ENCODE measurements at places on chromosomes 4 and X. TPM values are rescaled to one million over a fixed set of nuclear protein-coding genes. Genes with fewer than 3 reads are reported as not detected.

DNA sequence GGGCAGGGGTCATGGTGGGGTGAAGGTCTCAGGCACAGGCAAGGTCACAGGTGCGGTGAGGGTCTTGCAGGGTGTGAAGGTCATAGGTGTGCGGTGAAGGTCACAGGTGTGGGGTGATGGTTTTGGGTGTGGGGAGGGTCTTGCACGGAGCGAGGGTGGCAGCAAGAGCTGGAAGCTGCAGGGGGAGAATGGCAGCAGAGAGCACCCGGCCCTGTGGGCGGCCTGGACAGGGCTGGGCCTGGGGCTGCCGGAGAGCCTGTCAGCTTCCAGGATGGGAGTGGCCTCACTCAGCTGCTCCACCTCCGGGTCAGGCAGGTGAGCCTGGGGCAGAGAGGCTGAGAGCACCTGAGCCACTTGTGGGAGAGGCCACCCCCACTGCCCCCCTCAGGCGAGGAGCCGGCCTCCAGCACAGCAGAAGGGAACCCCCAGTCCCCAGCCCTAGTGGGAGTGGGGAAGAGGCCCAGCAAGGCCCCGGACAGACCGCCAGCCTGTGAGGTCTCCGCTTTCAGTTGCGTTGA, 1.5 kb downstream of the MSANTD1 start:
- no peak overlapping the region for H3K27ac ChIP-seq
- H3K4me3 ChIP-seq, result no peak overlapping the region
- H3K4me1 ChIP-seq, result no peaks in the 10 kb centered on the region
- no peaks in the 10 kb centered on the region for H3K27me3 ChIP-seq

- H3K27me3 ChIP-seq, result no peaks in the 10 kb centered on the region
- no peaks in the 10 kb centered on the region for H3K4me1 ChIP-seq
- no peak overlapping the region for H3K27ac ChIP-seq
- no peaks in the 10 kb centered on the region for H3K36me3 ChIP-seq
Observed at GRCh38 chr4:137681081-137681480, 148.8 kb upstream of the PCDH18 start.

DNA sequence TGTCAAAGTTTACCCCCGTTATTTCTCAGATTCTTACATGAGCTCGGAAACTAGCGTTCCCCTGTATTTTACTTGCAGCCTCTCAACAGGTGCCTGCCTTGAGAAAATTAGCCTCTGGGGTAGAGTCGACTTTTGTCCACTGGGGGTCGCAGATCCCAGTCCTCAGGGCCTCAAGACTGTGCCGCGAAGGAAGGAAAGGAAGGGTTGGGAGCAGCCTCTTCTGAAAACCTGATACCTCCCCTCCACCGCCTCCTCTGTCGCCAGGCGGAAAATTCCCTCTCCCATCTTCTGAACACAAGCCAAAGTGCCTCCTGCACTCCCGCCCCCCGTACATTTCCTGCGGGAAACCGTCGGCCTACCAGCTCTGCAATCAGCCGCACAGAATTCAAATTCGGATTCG, 44.4 kb upstream of the TMSB15B start:
- H3K4me3 ChIP-seq, result peak overlapping the region; percentile 62
- H3K4me1 ChIP-seq, result no peaks in the 10 kb centered on the region
- no peaks in the 10 kb centered on the region for H3K27me3 ChIP-seq
- no peak for DNase-seq
- H3K36me3 ChIP-seq, result no peaks in the 10 kb centered on the region
- peak overlapping the region; percentile 61 for H3K27ac ChIP-seq

HSPA4L gene
- total RNA-seq, result 14.2 TPM

FAM193A gene
- 31.4 TPM for total RNA-seq

PTCHD1 gene
- total RNA-seq, result 3.4 TPM

- no peaks in the 10 kb centered on the region for H3K36me3 ChIP-seq
- H3K27ac ChIP-seq, result no peak overlapping the region
- H3K4me1 ChIP-seq, result no peaks in the 10 kb centered on the region
- no peak overlapping the region for H3K4me3 ChIP-seq
- DNase-seq, result no peak
Observed at GRCh38 chrX:133563705-133564104, 148.4 kb upstream of the GPC4 start.

ASMT gene
- total RNA-seq, result not detected

All from vagina (tissue), 2 donors.